ENCODE measurements at places on chromosomes 7 and 10.

DNA sequence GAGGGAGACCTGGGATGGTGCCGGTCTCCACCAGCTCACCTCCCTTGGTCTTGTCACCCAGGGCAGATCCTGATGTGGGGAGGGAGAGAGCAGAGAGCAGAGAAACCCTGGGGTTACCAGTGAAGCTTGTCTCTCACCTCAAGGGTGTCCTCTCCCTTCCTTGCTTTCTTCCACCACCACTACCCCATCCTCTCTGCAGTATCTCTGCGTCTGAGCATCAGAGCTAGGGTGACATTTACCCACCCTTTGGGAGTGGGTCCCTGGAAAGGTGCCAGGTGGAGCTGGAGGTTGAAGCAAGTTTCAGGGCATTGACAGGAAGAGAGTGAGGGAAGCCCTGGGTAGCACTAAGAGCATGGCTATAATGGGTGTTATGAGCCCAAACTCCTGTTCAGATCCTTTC, 75.2 kb upstream of the ANLN start:
- DNase-seq: no peak

DNA sequence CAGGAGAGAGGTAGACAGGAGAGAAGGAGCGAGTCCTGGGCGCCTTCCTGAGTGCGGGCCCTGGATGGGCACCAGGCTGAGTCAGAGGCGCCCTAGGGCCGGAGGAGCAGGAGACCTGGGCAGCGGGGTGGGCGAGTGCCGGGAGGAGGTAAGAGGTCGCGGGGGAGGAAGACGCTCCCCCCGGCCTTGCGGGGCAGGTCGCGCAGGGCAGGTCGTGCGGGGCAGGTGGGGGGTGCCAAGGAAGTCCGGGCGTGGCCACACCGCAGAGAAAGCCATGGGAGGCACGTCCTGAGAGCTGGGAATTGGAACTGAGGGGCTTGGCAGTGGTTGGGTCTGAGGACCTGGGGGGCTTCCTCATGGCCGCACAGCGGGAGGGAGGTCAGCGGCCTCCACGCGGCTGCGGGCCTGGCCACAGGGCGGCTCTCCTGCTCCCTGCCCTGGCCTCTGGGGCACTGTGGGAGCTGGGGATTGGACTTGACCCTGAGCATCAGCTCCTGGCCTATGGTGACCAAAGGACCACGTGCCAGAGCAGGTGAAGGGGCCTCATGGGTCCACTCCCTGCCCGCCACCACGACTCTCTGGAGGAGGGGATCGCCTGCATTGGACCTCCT, 935 bp downstream of the MMP21 start:
- DNase-seq: no peak

GRCh38 chr10:15871823-15872222, 11.5 kb upstream of the MINDY3 start:
- DNase-seq: no peak

DNA sequence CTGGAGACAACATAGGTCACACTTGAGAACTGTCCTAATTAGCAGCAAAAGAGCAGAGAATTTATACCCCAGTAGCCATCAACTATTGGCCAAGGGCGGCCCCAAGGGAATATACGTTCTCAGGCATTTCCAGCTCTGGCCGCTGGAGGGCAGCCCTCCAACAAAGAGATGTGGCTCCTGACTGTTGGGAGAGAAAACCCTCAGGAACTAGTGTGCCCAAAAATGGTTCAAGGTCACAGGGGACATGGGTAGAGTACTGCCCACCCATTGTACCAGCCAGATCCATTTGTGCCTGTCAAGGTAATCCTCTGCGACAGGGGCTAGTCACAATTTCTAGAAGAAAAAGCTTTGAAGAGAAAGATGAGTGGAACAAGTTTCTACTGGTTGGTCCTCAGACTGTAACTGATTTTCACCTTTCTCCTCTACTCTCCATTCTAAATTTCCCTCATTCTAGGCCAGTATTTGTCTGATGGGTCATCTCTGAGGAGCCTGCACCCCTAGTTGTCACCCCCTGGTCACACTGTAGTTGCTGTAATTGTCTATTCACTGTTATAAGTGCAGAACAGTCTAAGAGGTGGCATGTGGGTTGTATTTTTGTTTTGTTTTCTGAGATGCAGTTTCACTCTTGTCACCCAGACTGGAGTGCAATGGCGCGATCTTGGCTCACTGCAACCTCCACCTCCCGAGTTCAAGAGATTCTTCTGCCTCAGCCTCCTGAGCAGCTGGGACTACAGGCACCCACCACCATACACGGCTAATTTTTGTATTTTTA, 14.7 kb upstream of the C7orf33 start:
- peak; percentile 37 for DNase-seq

DNA sequence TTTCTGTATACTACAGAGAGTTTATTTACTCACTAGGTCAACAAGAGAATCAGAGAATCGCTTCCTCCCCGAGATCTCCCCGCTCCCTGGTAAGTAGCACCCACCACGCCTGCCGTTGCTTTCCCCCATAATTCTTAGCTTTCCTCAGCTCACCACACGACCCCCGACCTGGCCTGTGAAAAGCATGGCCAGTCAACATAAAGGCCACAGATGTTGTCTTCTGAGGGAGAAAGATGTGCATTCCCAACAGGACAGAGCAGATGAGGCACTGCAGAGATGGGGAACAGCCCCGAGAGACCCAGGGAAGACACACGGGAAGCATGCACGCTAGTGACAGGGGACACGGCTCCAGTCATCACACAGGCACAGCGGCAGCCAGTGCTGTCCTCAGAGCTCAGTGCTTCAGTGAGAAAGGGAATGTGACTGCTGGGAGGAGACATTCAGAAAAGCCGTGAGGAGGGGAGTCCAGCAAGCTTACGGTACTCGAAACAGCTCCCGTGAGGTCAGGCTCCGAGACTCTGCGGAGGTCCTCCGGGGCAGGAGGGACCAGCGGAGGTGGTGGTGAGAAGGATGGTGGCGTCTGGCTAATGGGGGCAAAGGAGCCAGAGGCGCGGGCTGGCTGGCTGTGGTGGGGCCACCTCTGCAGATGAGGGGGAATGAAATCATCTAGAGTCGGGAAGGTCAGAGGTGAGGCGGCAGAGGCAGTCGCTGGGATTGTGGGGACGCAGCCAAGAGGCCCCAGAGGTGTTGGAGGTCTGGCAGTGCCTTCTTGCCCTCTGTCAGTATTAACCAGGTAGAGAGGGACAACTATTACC, 123.4 kb upstream of the PDLIM1 start:
- DNase-seq: no peak

DNA sequence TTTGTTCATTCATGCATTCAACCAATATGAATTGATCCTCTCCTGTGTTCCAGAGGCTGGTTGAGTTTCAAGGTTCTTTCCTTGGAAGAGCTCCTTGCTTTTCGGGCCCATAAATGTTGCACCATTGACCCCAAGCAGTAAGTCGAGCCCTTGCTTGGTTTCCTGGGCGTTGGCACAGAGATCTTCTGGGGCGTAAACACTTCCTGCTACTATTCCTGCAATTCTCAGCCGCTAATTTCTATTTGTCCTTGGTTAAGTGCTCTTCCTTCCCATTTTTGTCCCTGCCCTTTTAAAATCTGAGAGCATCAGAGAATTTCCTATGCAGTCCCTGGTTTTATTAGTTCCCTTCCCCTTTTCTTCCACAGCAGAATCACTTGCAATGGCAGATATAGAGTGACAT, 44.1 kb upstream of the ADRB1 start:
- DNase-seq: no peak
